Pulmonary artery endothelial cell (primary cell): ENCODE measurements at places on chromosomes 12 and 14. TPM values are rescaled to one million over a fixed set of nuclear protein-coding genes. Genes with fewer than 3 reads are reported as not detected.

Gene HOXC13
- total RNA-seq, result not detected in 2 replicates

Gene TMEM52B
- not detected in 2 replicates for total RNA-seq

Gene CAPZA3
- not detected in 2 replicates for total RNA-seq

Gene FAIM2
- not detected in 2 replicates for total RNA-seq

Gene FAM181A
- total RNA-seq, result not detected in 2 replicates

Gene NCOR2
- 37.2 and 43.5 TPM in 2 replicates for total RNA-seq

Gene DNAH10
- under 0.01 TPM in 2 replicates for total RNA-seq

Gene CRY1
- 14.6 and 17.9 TPM in 2 replicates for total RNA-seq

Gene FBLN5
- 0.74 and 2.5 TPM in 2 replicates for total RNA-seq

Gene GPR68
- 0.46 and 1.3 TPM in 2 replicates for total RNA-seq

Gene TUBA1A
- total RNA-seq, result 1,067 and 1,186 TPM in 2 replicates

Gene LRTM2
- not detected in 2 replicates for total RNA-seq

Gene WIF1
- not detected in 2 replicates for total RNA-seq

Gene CLEC2A
- total RNA-seq, result not detected in 2 replicates

Gene CSAD
- total RNA-seq, result 4.1 and 4.2 TPM in 2 replicates

Gene MAP3K12
- 18.3 and 20.9 TPM in 2 replicates for total RNA-seq

Gene NELL2
- total RNA-seq, result 0.20 TPM in 1 of 2 replicates, not detected in the other

Gene PPP2R5C
- total RNA-seq, result 81.4 and 81.5 TPM in 2 replicates

Gene HOXC4
- not detected in 2 replicates for total RNA-seq

Gene CIROP
- not detected in 2 replicates for total RNA-seq

Gene GLIPR1L1
- total RNA-seq, result not detected in 2 replicates

Gene TMEM260
- total RNA-seq, result 10.3 and 11.6 TPM in 2 replicates

Gene BDKRB1
- total RNA-seq, result not detected in 2 replicates

Gene CLEC14A
- total RNA-seq, result 256 and 388 TPM in 2 replicates

Gene SYCP3
- total RNA-seq, result under 0.01 and 0.18 TPM in 2 replicates

Gene OVCH1
- total RNA-seq, result 0.21 TPM in 1 of 2 replicates, not detected in the other

Gene ARHGAP9
- under 0.01 TPM in 1 of 2 replicates, not detected in the other for total RNA-seq

Gene FSCB
- total RNA-seq, result not detected in 2 replicates

Gene ADAM21
- 0.28 and 0.40 TPM in 2 replicates for total RNA-seq

Gene CISTR
- not detected in 2 replicates for total RNA-seq

Gene PDZRN4
- total RNA-seq, result not detected in 2 replicates

Gene ANGEL1
- total RNA-seq, result 8.8 and 8.9 TPM in 2 replicates

Gene LRFN5
- 0.14 TPM in 1 of 2 replicates, not detected in the other for total RNA-seq

Gene CINP
- total RNA-seq, result 61.3 and 62.5 TPM in 2 replicates

Gene NKX2-1
- total RNA-seq, result not detected in 2 replicates

Gene TOMM20L
- total RNA-seq, result not detected in 2 replicates

Gene OR6C2
- total RNA-seq, result not detected in 2 replicates

Gene GUCY2C
- not detected in 2 replicates for total RNA-seq

Gene OTOGL
- 0.63 and 5.3 TPM in 2 replicates for total RNA-seq

Gene CDKN1B
- 49.5 and 56.7 TPM in 2 replicates for total RNA-seq

Gene CD163
- total RNA-seq, result not detected in 2 replicates

Gene WDHD1
- 18.0 and 27.6 TPM in 2 replicates for total RNA-seq
